ENCODE measurements at places on chromosomes 6 and 20.

DNA sequence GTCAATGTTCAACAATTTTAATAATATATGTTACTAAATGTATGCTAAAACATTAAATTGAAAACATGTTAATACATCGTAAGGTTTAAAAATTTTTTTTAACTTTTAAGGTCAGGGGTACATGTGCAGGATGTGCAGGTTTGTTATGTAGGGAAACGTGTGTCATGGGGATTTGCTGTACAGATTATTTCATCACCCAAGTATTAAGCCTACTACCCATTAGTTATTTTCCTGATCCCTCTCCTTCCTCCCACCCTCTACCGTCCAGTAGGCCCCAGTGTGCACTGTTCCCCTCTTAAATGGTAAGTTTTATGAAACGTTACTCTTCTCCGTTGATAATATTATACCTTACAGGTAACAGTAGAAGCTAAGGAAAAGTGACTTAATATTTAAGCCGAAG lies 15.8 kb downstream of the PDE7B start:
- H3K36me3 ChIP-seq, result peaks cover 2% of the 10 kb centered on the region
- no peaks in the 10 kb centered on the region for H3K27me3 ChIP-seq
- H3K4me3 ChIP-seq, result no peak overlapping the region

GRCh38 chr6:18598551-18599264 lies 211.6 kb downstream of the RNF144B start:
- H3K27me3 ChIP-seq, result peaks cover 9% of the 10 kb centered on the region
- no peaks in the 10 kb centered on the region for H3K36me3 ChIP-seq
- no peaks in the 10 kb centered on the region for H3K4me1 ChIP-seq
- no peak for DNase-seq
- H3K27ac ChIP-seq, result no peak overlapping the region

GRCh38 chr6:106763361-106763760 lies 134.0 kb downstream of the QRSL1 start:
- no peaks in the 10 kb centered on the region for H3K4me1 ChIP-seq
- no peak overlapping the region for H3K27ac ChIP-seq
- H3K36me3 ChIP-seq, result no peaks in the 10 kb centered on the region
- no peak overlapping the region for H3K4me3 ChIP-seq

GRCh38 chr6:56232436-56232835 lies 14.9 kb downstream of the COL21A1 start:
- H3K36me3 ChIP-seq, result no peaks in the 10 kb centered on the region
- DNase-seq, result no peak
- H3K27ac ChIP-seq, result no peak overlapping the region
- no peaks in the 10 kb centered on the region for H3K4me1 ChIP-seq
- H3K4me3 ChIP-seq, result no peak overlapping the region

DNA sequence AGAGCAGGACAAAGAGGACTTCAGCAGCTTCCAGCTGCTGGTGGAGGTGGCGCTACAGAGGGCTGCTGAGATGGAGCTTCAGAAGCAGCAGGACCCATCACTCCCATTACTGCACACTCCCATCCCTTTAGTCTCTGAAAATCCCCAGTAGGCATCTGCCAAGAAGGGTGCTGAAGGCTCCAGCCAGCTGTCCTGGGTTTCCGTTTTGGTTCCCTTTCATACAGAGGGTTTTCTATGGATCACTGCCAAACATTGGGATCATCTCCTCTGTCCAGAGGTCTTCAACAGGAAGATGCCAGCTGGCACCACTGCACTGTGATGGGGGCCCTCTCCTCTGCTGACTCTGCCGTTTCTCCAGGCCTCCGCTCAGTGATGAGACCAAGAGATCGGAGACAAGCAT lies 14.3 kb upstream of the RAB5IF start:
- H3K4me1 ChIP-seq, result peaks cover 61% of the 10 kb centered on the region
- H3K27me3 ChIP-seq, result no peaks in the 10 kb centered on the region
- H3K36me3 ChIP-seq, result peaks cover 34% of the 10 kb centered on the region
- H3K27ac ChIP-seq, result no peak overlapping the region
- DNase-seq, result no peak

- H3K27ac ChIP-seq, result no peak overlapping the region
- H3K4me1 ChIP-seq, result peaks cover 16% of the 10 kb centered on the region
- H3K4me3 ChIP-seq, result no peak overlapping the region
These were observed 6.9 kb downstream of the ZMYND8 start for GRCh38 chr20:47349365-47350180.

- H3K27me3 ChIP-seq, result peaks cover 17% of the 10 kb centered on the region
- H3K27ac ChIP-seq, result no peak overlapping the region
These were observed 220.0 kb downstream of the QKI start for GRCh38 chr6:163634211-163635171.

DNA sequence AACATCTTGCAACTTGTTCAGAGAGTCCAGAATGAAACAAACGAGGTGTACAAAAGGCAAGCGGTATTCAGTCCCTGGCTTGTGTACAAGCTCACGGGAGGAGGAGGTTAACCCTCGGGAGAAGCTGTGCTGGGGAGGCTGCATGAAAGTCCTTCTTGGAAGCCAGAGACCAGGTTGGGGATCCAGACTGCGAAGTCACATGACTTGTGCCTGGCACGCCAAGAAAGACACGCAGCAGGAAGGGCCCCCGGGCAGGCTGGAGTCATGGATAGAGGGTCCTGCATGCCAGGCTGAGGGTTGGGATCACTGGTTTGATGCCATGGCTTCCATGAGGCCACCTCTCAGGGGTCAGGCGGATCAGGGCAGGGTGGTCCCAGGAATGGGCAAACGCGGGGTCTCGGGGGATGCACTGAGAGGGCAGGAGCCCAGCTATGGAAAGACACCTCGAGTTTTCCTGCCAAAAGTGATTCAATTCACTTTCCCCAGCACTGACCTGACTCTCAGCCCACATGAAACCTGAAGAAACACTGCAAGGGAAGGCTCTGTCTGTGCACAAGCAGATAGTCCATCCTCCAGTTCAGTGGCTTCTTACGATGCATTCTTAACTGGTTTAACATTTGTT lies 79.4 kb downstream of the DLL1 start:
- no peaks in the 10 kb centered on the region for H3K36me3 ChIP-seq
- no peaks in the 10 kb centered on the region for H3K4me1 ChIP-seq
- no peak for DNase-seq
- H3K4me3 ChIP-seq, result no peak overlapping the region

DNA sequence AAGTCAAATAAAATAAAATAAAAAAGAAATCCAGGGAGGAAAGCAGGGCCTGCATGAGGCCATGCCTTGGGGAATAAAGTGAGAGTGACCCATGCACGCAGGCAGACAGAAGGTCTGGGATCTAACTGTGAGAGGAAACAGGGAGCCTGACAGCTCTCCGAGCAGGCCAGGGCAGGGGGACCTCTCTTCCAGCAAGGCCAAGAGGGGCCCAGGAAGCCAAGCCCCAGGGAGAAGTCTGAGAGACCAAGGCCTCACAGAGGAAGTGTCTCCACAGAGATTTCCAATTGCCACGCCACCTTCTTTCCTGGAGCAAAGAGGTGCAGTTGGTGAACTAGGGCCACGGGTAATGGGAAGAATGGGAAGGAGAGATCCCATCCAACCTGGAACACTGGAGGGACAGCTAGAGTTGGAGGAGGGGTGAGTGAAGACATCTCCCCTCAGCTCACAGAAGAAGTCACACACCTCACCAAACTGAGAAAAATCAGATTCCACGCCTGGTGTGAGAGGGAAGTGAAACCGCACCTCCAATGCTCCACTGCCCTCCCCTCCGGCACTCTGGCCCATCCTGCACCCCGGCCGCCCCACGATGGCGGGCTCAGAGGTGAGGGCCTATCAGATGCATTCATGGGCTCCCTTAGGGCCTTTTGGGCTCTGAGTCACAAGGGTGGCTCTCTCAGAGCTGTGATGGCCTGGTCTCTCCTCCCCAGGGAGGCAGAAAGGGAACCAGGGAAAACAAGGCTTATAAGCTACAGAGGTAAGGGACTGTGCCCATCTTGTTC lies 25.1 kb upstream of the TAF8 start:
- peaks cover 55% of the 10 kb centered on the region for H3K36me3 ChIP-seq
- no peaks in the 10 kb centered on the region for H3K27me3 ChIP-seq
- H3K4me1 ChIP-seq, result peaks cover 94% of the 10 kb centered on the region
- H3K4me3 ChIP-seq, result no peak overlapping the region
- DNase-seq, result no peak

DNA sequence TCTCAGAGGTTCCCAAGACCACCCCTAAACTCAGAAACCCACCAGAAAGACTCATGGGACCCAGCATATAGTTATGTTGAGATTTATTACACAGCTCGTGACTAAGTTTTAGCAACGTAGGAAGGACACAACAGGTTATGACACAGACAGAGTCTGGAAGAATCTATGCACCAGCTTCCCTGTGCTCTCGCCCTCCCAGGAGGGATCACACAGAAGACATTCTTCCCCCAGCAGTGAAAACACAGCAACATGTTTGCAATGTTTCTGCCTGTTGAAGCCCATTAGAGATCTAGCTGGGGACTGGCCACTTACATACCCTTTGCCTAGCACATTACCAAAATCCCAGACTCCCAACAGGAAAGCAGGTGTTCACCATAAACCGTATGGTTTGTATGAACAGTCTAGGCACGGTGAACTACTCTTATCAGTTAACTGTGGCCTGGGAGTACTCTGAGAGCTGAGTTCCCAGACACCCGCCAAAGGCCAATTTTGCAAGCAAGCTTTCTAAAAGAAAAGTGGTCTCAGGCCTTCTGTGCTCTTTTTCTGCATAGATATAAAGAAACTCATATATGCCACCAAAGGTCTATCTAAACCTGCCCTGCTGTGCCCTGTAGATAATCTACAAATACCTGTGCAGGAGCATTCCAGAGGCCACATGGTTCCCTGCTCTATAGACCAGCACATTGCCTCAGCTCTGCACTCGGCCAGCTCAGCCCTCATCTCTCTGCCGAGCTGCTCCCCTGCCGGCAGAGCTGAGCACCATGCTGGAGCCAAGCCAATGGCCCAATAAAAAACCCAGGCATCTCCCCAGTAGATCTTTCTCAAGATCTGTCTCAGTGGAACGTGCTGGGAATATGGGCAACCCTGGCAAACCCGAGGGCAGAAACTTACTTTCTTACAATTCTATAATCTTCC lies 69.6 kb upstream of the SMIM28 start:
- no peaks in the 10 kb centered on the region for H3K4me1 ChIP-seq
- no peaks in the 10 kb centered on the region for H3K27me3 ChIP-seq
- H3K4me3 ChIP-seq, result no peak overlapping the region
- no peak overlapping the region for H3K27ac ChIP-seq
- no peaks in the 10 kb centered on the region for H3K36me3 ChIP-seq
- no peak for DNase-seq

DNA sequence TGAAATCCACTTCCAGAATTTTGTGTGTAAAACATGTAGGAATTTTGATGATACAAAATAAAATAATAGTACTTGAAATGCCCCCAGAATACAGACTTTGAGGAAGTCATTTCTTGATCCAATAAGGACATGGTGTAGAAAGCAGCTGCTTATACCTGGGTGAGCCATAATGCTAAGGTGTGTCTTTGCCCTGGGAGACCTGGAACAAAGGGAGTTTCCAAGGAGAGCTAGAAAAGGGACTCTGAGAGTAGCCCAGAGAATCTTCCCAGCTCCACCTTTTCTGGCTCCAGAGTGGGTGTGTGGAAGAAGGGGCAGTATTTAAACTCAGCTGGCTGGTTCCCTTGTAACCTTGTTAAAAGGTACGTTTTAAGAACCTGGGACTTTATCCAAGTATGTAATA lies 77.7 kb downstream of the SOBP start:
- DNase-seq, result no peak
- no peaks in the 10 kb centered on the region for H3K36me3 ChIP-seq
- H3K4me1 ChIP-seq, result no peaks in the 10 kb centered on the region
- H3K27me3 ChIP-seq, result peaks cover 7% of the 10 kb centered on the region
- no peak overlapping the region for H3K27ac ChIP-seq

GRCh38 chr6:156703719-156704118 lies 73.5 kb upstream of the ARID1B start:
- no peak overlapping the region for H3K27ac ChIP-seq
- no peak overlapping the region for H3K4me3 ChIP-seq
- no peaks in the 10 kb centered on the region for H3K36me3 ChIP-seq
- peaks cover 13% of the 10 kb centered on the region for H3K4me1 ChIP-seq
- peaks cover 2% of the 10 kb centered on the region for H3K27me3 ChIP-seq
- no peak for DNase-seq

DNA sequence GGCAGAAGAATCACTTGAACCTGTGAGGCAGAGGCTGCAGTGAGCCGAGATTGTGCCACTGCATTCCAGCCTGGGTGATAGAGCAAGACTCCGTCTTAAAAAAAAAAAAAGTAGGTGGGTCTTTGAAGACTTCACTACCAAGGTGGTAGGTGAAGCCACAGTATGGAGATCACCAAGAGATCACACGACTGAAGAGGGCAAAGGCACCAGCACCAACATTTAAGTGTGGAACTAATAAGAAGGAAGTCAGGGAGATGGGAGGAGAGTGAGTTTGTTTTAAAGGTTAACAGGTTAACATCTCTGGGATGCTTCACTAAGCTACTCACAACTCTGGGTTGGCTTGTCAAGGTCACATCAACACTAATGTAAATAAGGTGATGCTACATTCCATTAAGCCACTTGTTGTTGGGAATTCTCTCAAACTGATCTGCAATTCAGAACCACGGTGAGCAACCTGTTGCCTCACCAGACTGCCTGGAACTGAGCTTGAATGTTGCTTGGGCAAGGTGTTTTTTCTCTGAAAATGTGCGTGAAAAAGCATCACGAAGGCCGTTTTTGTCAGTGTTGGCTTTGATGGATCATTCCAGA lies 48.7 kb downstream of the KCTD20 start:
- no peak for DNase-seq
- no peak overlapping the region for H3K4me3 ChIP-seq
- H3K36me3 ChIP-seq, result peaks cover 47% of the 10 kb centered on the region

GRCh38 chr20:24701027-24701426 lies 231.6 kb downstream of the SYNDIG1 start:
- H3K27me3 ChIP-seq, result no peaks in the 10 kb centered on the region
- H3K4me1 ChIP-seq, result no peaks in the 10 kb centered on the region
- no peaks in the 10 kb centered on the region for H3K36me3 ChIP-seq
- H3K4me3 ChIP-seq, result no peak overlapping the region

- DNase-seq, result peak; percentile 15
- H3K4me3 ChIP-seq, result peak overlapping the region; percentile 89
- no peaks in the 10 kb centered on the region for H3K27me3 ChIP-seq
These were observed 559 bp downstream of the APMAP start for GRCh38 chr20:24991897-24992486.

Measured in activated naive CD4-positive, alpha-beta T cell treated with anti-CD3 and anti-CD28 coated beads for 36 hours (primary cell).